Caco-2 (cell line): ENCODE measurements at places on chromosomes 12 and 14. TPM values are rescaled to one million over a fixed set of nuclear protein-coding genes. Genes with fewer than 3 reads are reported as not detected.

GRCh38 chr14:94372021-94372605, 16.3 kb downstream of the SERPINA1 start:
- DNase-seq = no peak

- DNase-seq = no peak
Measured at GRCh38 chr14:56378475-56378877, 201.1 kb upstream of the TMEM260 start.

DNA sequence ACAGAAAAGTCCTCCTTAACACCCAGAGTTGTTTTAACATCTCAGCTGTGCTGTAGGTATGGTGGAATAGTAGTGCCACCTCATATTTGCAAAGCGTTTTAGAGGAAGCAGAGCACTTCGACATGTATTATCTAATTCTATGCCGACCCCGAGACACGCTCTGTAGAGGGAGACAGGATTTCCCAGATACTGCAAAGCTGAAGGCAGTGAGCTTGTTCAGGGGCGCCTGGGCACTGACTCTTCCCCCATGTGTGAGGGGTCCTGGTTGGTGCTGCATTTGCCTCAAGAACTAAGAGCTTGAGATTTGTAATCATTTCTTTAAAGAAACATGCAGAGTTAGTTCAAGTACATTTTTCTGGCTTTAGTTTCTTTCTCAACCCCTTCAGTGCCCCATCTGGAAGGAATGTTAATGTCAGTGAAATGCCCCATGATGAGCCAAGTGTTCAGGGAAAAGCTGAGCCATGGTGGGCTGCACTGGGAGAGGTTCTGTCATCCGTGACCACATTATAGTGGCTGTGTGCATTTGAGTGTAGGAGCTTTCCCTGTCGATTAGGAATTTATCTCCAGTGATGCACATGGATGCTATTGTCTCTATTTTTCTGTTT, 66.3 kb downstream of the MBIP start:
- peak; percentile 38 for DNase-seq

DNA sequence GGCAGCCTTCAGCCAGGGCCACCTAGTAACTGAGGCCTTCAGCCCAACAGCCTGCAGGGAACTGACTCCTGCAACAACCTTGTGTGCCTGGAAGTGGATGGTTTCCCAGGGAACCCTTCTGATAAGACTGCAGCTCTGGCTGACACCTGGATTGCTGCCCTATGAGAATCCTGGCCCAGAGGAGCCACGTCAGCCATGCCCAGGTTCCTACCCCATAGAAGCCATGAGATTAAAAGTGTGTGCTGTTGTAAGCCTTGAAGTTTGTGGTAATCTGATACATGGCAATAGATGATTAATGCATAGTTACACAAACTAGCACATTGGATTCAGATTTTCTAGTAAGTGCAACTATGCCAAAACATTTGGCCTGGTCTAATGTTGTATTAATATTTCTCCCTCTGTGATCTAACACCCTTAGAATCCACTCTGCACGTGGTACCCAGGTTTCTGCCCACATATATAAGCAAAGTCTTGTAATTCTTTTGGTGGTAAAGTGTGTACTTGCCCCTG, 64.8 kb upstream of the BEGAIN start:
- DNase-seq = no peak

DNA sequence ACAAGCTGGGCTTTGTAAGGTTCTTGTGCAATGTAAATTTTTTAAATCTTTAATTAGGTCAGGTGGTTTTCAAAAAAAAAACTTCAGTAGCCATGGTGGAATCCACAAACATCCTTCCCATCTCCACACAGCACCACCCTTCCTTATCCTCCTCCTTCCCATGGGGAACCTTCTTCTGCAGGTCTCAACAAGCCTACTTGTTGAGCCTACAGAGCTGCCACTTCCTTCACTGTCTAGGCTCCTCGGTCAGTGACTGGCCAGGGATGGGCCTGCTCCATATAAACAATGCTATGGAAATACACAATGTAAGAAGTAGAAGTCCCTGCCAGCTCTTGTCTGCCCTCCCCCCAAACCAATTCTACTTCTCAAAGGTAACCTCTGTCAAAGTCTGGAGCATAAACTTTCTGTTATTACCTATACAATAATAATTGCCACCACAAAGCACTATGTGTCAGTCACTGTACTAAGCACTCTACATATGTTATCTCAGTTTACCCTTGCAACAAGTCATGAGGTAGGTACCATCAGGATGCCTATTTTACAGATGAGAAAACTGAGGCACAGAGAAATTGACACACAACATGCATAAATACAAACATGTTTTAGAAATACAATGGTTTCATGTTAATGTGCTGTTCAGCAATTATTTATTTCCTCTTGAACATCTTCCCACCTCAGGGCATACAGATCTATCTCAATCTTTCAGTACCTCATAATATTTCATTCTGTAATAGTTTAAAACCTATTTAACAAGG, 17.4 kb downstream of the LIMA1 start:
- no peak for DNase-seq

DNA sequence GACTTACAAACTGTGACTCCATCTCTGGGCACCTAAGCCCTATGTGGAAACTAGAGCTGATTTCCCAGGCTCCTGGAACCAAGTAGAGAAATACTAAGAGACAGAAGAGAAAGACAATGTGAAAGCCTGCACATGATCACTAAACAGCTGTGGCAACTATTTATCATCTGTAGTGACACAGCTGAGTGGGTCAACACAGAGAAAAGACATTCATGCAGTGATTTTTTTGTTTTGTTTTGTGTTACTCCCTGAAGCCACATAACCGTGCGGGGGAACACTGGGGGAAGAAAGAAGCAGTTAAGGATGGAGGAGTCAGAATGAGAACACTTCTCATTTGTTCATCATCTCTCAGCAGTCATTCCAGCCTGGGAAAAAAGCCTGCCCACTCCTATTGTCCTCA, 1.5 kb downstream of the PRR4 start:
- no peak for DNase-seq

GRCh38 chr12:5682581-5682980, 250.7 kb downstream of the NTF3 start:
- DNase-seq = no peak

DNA sequence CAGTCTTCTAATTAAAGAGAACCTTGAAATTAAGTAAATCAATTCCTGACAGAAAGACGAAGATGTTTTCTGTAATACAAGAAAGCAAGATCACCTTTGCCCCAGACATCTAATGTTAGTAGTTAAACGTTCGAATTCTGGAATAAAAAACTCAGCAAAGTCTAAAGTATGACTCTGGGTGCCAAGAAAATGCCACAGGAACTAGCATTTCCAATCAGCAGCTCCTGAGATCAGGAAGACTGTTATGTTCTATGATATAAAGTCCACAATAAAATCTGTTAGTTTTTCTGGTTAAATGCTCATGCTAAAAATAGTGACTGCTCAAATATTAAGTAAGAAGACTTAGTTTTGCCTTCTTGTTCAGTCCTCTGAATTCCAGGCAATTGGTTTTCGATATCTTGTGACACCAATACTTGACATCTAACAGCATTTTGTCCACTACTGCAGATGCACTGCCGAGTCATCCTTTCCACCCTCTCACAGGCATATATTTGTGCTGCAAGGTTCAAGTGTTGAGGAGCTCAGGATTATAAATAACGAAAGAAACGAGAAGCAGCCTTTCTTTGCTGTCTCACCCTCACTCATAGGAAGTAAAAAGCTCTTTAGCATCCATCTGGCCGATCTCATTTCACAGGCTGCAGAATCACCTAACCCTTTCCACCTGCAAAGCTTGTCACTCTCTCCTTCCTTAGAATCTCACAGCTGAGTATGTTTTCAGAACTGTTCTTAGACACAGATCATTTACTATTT, 32.0 kb downstream of the SSH1 start:
- no peak for DNase-seq

GRCh38 chr12:114738460-114739184, 54.6 kb upstream of the TBX3 start:
- no peak for DNase-seq

DNA sequence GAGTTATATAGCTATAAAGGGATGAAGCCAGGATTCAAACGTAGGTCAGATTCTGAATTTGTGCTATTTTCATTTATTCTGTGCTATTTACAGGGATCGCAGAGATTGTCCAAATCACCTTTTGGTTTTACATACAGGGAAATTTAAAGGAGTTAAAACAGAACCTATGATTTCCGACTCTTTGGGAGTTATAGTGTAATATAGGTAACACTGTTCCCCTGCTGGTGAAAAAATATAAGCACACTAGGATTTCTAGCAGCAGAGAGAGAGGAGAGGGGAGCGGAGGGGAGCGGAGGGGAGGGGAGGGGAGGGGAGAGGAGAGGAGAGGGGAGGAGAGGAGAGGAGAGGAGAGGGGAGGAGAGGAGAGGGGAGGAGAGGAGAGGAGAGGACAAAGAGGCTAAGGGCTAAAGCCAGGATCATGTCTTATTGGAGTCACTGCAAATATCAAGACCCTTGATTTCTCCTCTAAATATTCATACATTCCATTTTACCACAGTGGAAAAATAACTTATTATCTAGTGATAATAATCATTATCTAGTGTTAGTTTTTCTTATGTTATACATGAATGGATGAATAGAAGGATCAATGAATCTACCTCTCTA, 46.2 kb upstream of the KCNH5 start:
- DNase-seq = no peak

- DNase-seq = no peak
Measured at GRCh38 chr12:105706973-105707334, 376.5 kb downstream of the C12orf75 start.

DNA sequence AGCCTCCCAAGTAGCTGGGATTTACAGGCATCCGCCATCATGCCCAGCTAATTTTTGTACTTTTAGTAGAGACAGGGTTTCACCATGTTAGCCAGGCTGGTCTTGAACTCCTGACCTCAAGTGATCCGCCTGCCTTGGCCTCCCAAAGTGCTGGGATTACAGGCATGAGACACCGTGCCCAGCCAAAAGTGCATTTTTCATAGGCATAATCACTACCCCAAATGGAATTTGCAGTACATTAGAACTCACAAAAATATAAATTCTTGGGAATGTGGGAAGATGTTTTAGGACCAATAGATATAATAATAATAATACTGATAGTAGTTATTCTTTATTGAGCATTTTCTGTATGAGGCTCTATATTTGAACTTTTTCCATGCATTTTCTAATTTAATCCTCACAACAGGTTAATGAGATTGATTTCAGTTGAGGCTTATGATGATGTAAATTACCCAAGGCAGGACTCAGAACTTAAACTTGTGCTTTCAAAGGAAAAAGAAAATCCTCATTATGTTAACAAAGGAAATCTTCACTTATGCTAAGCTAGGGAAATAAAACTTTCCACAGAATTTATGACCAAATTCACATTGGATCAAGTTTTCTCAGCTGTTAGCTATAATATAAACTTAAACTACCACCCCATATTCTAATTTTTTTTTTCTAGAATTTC, 121.6 kb downstream of the SRGAP1 start:
- DNase-seq = no peak

FAM181A gene
- not detected in 2 replicates for total RNA-seq

ACAD10 gene
- 19.0 and 26.1 TPM in 2 replicates for total RNA-seq

TGFB3 gene
- total RNA-seq = 10.2 and 12.4 TPM in 2 replicates

NRXN3 gene
- total RNA-seq = 12.4 and 15.9 TPM in 2 replicates

RESF1 gene
- 110 and 118 TPM in 2 replicates for total RNA-seq

SIX1 gene
- 0.26 and 0.32 TPM in 2 replicates for total RNA-seq

POLE gene
- total RNA-seq = 167 and 170 TPM in 2 replicates

RND1 gene
- total RNA-seq = 5.1 and 5.2 TPM in 2 replicates
